ENCODE measurements at places on chromosomes 4 and X. TPM values are rescaled to one million over a fixed set of nuclear protein-coding genes. Genes with fewer than 3 reads are reported as not detected.

DNA sequence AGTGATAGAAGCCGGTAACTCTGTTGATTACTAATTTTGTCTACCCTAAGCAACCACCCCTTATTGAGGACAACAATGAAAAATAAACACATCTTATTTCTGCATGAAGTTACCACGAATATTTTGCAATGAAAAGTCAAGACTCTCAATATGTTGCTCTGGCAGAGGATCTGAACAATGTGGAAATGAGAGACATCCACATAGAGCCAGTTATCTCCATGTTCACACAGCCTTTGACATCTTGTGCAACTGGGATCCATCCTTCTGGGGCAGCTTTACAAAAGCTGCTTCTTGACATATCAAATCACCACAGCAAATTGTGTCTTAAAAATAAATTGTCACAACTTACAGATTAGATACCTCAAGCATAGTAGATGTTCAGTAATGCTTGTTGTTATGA lies 10.2 kb downstream of the EDNRA start:
- peak; percentile 48 for DNase-seq

The SRPX gene
- total RNA-seq = 9.6 TPM

DNA sequence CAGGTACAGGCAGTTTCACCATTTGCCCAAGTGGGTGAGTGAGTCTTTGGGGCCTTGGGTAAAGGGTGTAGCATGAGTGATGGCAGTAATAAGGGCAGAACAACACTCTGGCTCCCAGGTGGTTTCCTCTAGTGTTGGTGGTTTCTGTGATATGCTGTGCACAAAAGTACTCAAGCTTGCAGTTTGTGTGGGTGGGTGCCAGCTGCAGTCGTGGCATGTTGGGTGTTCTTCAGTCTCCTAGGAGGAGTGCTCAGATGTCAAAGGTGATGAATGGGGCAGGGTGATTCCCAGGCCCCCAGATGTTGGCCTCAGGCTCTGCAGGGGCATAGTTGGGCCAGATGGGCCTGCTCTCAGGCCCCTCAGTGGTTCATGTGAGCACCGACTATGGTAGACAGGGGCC lies 166.1 kb upstream of the KLF8 start:
- DNase-seq = no peak

GRCh38 chr4:188396037-188396436 lies 256.8 kb downstream of the TRIML1 start:
- no peak for DNase-seq

The MAGEE1 gene
- 5.8 TPM for total RNA-seq

The RGN gene
- total RNA-seq = 5.7 TPM

GRCh38 chr4:78722320-78722719 lies 53.8 kb upstream of the BMP2K start:
- DNase-seq = no peak

GRCh38 chrX:69795702-69796101 lies 179.8 kb downstream of the EDA start:
- no peak for DNase-seq

The AVPR2 gene
- not detected for total RNA-seq

DNA sequence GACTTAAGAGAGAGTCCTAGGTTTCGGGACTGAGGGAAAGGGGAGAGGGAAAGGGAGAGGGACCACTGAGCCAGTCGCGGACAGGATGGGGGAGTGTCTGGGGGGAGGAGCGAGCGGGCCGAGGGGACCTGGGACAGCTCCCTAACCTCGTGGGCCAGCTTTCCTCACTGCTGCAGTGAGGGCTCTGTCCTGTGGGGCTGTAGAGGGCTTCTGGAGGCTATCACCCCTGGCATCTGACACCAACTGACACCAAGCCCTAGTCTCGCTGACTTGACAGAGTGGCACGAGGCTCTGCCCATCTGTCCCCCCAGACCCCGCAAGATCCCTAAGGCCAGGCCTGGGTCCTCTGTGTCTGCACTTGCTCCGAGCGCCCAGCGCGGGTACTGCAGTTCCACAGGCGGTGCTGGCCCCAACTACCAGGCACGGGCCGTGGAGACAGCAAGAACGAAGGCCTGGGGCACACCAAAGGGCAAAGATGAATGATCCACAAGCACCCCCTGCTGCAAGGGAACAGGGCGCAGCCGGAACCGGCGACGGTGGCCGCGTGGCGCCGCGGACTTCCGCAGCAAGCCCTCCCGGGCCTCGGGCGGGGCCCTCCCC lies 465 bp downstream of the HAUS7 start:
- peak; percentile 23 for DNase-seq

GRCh38 chr4:185219551-185220344 lies 10.3 kb downstream of the SNX25 start:
- DNase-seq = no peak

DNA sequence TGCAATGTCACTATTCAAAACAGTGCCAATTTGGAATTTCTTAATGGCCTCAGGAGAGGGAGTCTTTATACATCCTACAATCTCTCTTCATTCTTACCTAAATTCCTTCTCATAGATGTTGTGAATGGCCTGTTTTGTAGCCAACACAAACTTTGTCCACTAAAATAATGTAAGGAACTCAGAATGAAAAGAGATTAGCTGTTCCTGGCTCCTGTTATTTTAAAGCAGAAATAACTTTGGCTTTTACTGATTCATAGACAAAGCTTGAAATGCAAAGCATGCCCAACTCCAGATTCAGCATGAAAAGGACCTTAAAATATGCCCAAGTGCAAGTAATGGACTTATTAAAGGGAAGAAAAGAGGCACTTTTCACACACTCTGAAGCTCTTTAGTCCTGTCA lies 146.0 kb upstream of the GPC4 start:
- no peak for DNase-seq

- DNase-seq = peak; percentile 84
Observed at GRCh38 chr4:52983563-52984303, 121.6 kb downstream of the RASL11B start.

The GABRE gene
- total RNA-seq = 1.5 TPM

DNA sequence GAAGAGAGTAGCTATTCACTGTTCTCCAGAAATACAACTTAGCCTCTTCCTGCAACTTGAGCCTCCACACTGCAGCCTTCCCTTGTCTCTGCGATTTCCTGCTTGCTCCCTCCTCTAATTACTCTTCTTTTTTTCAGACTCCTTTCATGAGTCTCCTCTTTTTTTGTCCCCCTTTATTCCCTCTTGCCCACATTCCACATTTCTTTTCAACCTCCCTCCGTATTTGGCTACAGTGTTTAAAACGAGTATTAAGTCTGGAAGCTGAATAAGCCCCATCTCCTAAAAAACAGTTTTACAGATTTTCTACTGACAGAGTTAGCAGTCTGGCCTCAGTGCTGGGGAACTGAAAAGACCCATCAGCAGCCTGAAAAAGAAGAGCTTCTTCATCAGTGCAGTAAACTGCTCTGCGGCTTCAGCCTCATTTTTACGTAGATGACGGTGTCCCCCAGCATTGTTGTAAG lies 141.5 kb downstream of the TENM3 start:
- peak; percentile 9 for DNase-seq

The ABLIM2 gene
- 5.8 TPM for total RNA-seq

DNA sequence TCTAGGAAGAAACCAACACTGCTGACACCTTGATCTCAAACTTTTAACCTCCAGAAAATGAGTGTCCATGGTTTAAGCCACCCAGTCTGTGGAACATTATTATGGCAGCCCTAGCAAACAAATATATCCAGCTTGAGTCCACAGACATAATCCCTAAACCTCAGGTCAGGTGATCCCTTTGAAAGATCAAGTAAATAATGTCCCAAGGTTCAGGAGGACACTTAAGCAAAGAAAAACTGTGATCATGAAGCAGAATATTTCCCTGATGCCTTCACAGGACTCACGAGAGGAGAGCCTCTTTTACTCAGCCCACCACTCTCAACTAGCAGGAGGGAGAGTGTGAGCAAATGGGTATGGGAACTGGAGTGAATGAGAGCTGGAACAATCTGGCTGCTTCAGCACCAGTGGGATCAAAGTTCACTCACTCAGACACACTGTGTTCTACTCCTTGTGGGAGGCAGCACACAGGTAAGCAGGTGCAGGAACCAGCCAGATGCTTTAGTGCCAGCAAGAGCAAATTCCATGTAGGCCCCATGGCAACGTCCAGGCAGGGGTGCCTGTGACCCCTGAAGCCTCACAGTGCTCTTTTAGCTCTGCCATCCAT lies 608.4 kb downstream of the RAB28 start:
- no peak for DNase-seq

DNA sequence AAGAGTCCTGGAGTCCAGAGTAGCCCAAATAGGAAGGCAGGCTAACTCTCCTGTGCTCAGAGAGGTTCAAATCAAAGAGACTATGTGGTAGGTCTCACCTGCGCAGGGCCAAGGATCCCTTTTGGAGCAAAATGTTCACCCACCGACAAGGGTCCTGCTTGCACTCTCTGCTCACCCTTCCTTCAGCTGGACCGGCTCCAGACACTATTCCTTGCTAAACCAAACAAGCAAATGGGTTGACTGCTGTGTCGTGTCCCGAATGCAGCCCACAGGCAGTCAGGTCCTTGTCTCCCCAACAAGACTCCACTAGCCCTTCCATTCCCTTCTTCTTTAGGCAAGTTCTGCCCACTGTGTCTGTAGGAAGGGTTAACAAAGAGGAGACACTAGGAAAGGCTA lies 760 bp downstream of the TRMT2B start:
- no peak for DNase-seq

- DNase-seq = no peak
Observed at GRCh38 chrX:153889123-153889522, 3.1 kb upstream of the L1CAM start.

The CXCL5 gene
- not detected for total RNA-seq

DNA sequence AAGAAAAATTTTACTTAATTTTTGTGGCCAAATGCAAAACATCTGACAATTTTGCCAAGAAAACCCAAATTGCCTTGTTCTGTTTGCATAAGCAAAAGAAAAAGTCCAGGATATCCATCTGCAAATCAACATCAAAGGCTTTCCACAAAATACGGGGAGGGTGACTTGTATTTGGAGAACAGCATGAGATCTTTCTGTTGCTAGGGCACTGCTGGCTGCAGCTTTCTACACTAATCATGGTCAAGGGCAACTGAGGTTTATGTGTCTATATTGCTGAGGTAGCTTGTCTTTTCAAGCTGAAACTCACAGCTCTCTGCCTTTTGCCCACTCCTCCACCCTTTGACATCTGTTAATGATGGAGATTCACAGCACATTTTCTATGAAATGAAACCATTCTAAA lies 389.1 kb downstream of the NKX6-1 start:
- no peak for DNase-seq

DNA sequence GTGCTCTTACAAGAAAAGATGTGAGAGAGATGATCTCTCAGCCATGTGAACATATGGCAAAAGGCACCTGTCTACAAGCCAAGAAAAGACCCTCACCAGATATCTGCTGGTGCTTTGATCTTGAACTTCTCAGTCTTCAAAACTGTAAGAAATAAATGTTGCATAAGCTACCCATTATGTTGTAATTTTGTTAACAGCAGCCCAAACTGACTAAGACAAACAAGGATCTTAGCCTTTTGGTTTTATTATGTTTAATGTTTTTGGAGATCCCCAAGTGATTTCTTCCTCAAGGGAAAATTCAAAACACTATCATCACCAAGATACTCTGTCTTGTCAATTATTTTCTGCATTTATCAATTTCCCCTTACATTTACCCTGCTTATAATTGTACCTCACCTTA lies 21.8 kb upstream of the CCNI start:
- no peak for DNase-seq

GRCh38 chrX:110741213-110741796 lies 54.3 kb downstream of the CHRDL1 start:
- peak; percentile 51 for DNase-seq

- DNase-seq = no peak
Observed at GRCh38 chr4:88993246-88993645, 63.7 kb downstream of the FAM13A start.

DNA sequence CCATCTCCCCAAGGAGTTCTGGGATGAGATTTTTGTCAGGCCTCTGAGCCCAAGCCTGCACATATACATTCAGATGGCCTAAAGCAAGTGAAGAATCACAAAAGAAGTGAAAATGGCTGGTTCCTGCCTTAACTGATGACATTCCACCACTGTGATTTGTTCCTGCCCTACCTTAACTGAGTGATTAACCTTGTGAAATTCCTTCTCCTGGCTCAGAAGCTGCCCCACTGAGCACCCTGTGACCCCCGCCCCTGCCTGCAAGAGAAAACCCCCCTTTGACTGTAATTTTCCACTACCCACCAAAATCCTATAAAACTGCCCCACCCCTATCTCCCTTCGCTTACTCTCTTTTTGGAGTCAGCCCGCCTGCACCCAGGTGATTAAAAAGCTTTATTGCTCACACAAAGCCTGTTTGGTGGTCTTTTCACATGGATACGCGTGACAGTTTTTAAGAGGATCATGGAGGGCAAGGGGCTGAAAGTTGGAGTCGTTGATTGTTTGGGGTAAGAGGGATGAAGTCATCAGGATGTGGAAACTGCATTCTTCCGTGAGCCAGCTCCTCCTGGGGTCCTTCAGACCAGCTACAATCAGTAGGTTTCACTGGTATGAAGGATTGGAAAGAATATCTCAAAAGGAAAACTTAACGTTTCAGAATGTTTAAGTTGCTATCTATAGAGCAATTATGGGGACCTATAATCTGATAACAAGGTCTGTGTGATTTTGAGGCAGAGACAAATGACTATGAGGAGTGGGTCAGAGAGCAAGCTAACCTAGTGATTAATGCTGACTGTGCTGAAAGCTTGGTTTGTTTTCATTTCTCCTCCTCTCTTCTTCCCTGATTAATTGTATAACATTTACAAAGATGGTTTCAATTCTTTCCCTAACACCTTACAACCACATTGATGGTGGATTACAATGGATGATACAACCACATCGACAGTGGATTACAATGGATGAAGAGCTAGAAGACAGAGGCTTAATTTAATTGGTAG lies 28.6 kb upstream of the MAGEA11 start:
- DNase-seq = no peak

DNA sequence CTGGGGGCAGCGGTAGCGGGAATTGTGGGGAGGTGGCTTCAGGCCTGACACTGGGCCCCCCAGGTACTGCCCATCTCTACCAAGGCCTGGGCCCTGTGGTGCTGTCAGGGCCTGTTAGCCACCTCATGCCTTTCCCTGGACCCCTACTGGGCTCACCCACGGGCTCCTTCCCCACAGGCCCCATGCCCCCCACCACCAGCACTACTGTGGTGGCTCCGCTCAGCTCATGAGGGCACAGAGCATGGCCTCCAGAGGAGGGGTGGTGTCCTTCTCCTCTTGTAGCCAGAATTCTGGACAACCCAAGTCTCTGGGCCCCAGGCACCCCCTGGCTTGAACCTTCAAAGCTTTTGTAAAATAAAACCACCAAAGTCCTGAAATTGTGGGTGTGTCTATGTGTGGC lies 7.5 kb downstream of the GATA1 start:
- no peak for DNase-seq

- DNase-seq = no peak
Observed at GRCh38 chrX:5528057-5528456, 700.6 kb downstream of the NLGN4X start.

GRCh38 chr4:124065936-124066335 lies 646.6 kb downstream of the ANKRD50 start:
- no peak for DNase-seq

Data from cardiac muscle cell (in vitro differentiated cells and primary cell).